ENCODE measurements at places on chromosomes 13 and 19.

- peak; percentile 57 for DNase-seq
Measured at GRCh38 chr13:74134221-74134776, at the start of gene KLF12. Gene KLF12 (minus strand): TSS chr13:74134404.

GRCh38 chr13:113776231-113777125 is 17.5 kb downstream of the TMEM255B start:
- no peak for DNase-seq

GRCh38 chr19:15010501-15011300 is 31.0 kb upstream of the SLC1A6 start:
- no peak for DNase-seq

DNA sequence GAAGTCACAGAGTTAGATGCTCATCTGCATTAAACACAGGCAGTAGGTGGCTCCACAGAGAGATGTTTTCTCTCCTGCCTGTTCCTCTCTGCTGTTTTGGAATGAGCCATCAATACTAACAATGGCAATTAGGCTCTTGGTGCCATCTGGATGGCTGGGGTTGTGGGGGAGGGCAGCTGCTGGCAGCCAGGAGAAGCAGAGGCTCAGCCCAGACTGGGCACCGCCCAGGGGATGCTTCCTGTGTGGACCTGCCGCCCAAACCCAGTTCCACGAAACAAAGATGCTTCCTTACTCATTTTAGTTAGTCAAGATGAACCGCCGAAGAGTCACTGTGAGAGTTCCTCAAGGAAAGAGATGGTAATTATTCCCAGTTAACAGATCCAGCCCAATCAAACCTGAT is 50.8 kb upstream of the PCDH8 start:
- DNase-seq = no peak

GRCh38 chr13:84574851-84575250 is 692.6 kb upstream of the SLITRK1 start:
- no peak for DNase-seq

- peak; percentile 78 for DNase-seq
Measured at GRCh38 chr19:5967994-5968430, 9.9 kb downstream of the RANBP3 start.

DNA sequence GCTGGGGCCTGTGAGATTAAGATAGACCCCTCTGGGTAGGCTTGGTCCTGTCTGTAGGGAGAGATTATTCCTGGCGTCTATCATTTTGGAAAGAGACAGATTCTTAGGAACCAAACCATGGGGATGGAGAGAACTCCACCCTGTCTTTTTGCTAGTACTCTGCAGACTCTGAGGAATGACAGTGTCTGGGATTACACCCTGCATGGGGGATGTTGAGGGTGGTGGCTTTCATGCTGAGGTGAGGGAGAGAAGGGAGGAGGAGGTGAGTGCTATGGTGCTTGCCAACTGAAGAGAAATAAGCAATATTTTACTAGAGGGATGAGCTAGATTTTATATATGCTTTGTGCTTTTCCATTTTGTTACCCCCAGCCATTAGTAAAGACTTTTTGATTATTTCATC is 74.5 kb upstream of the PCDH8 start:
- DNase-seq = no peak

DNA sequence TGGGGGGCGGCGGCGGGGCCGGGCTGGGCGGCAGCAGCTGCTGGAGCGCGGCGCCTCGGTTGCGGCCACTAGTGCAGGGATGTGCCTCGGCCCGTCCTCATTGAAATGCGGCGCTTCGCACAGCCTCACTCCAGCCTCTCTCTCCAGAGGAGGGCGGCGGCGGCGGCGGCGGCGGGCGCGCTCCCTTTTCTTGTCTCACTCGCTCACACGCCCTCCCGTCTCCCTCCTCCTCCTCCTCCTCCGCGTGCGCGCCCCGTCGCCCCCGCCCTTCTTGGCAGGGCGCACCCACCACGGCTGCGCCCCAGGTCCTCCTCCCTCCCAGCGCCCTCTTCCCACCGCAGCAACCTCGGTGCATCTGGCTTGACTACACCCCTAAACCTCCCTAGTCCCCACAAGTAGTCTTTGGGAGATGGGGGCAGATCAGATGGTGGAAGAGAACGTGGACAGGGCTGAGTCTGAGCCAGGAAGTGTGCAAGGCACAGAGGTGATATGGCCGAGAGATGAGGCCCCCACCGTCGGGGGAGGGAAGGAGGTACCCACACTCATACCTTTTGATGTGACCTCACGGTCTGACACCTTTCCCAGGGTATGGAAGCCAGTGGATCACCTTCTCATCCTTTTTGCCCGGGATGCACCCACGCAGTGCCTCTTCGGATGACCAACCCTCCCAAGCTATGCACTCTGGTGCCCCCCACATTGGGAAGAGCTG is at the start of gene DCLK1:
TSS of gene DCLK1 (minus strand) at position 161 of the 709 bp plus-strand sequence.
- no peak for DNase-seq

- DNase-seq = no peak
Measured at GRCh38 chr19:50176775-50177174, 13.7 kb upstream of the IZUMO2 start.

GRCh38 chr13:33868343-33868994 is 50.5 kb downstream of the RFC3 start:
- DNase-seq = no peak

- DNase-seq = no peak
Measured at GRCh38 chr19:5824751-5825150, 14.8 kb downstream of the FUT6 start.

- DNase-seq = peak; percentile 3
Measured at GRCh38 chr13:95924389-95924994, 128.7 kb downstream of the UGGT2 start.

DNA sequence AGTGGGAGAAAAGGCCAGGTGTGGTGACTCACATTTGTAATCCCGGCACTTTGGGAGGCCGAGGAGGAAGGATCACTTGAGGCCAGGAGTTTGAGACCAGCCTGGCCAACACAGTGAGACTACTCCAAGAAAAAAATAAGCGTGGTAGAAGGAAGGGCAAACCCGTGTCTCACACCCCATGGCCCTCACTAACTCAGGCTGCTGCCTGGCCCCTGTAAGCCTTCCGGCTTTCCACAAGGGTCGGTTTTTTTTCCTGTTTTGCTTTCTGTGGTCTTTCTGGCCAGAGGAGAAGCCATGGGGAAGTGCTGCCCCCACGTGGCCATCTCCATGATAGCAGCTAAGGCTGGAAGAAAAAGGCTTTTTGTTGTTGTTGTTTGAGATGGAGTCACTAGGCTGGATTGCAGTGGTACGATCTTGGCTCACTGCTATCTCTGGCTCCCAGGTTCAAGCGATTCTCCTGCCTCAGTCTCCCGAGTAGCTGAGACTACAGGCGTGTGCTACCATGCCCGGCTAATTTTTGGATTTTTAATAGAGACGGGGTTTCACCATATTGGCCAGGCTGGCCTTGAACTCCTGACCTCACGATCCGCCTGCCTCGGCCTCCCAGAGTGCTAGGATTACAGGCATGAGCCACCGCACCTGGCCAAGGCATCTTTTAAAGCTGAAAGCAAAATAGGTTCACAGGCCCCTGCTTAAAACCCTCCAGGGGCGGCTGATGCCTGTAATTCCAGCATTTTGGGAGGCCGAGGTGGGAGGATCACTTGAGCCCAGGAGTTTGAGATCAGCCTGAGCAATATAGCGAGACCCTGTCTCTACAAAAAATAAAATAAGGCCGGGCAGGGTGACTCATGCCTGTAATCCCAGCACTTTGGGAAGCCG is 7.5 kb upstream of the ARHGEF18 start:
- peak; percentile 61 for DNase-seq

DNA sequence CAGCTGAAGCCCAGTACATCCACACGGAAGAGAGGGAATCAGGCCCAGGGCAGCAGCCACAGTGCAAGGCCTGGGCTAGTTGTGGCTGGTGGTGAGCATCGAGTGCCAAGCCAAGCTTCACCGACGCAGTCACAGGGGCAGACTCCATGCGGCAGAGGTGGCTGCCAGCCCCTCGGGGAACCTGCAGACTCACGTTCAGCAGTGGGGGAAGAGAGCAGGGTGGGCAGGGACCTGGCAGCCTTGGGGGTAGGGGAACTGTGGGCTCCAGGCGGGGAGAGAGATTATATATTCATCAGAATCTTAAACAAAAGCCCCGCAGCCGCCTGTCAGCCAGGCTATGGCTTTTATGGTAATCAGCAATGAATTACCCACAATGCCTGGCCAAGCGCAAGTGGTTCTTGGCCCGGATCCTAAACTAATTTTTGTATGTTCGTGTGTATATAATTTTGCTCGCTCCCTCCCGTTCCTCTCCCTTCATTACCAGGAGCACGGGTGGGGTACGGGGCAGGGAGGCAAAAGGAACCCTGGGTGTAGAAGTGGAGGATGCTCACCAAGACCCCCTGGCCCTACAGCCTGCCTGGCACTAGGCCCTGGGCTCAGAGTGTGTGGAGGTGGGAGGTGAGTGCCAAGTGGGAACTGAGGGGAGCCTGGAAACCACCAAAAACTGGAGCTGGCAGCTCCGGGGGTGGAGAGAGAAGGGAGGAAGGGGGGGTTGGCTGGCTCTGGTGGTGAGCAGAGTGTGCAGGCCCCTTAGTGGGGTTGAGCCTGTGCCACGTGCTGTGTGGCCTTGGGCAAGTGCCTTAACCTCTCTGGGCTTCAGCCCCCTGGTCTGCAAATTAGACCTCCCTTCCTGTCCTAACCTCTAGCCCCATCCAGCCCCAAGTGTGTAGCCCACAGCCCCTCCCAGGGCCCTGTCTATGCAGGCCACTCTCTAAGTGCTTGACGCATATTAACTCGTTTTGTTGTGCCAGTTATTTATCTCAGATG is 31.9 kb downstream of the PTPRS start:
- DNase-seq = no peak

- no peak for DNase-seq
Measured at GRCh38 chr13:46660416-46660815, 107.4 kb downstream of the LRCH1 start.

- DNase-seq = peak; percentile 33
Measured at GRCh38 chr19:13215572-13216380, 65.6 kb downstream of the IER2 start.

- DNase-seq = no peak
Measured at GRCh38 chr13:60111691-60112090, 52.0 kb downstream of the DIAPH3 start.

DNA sequence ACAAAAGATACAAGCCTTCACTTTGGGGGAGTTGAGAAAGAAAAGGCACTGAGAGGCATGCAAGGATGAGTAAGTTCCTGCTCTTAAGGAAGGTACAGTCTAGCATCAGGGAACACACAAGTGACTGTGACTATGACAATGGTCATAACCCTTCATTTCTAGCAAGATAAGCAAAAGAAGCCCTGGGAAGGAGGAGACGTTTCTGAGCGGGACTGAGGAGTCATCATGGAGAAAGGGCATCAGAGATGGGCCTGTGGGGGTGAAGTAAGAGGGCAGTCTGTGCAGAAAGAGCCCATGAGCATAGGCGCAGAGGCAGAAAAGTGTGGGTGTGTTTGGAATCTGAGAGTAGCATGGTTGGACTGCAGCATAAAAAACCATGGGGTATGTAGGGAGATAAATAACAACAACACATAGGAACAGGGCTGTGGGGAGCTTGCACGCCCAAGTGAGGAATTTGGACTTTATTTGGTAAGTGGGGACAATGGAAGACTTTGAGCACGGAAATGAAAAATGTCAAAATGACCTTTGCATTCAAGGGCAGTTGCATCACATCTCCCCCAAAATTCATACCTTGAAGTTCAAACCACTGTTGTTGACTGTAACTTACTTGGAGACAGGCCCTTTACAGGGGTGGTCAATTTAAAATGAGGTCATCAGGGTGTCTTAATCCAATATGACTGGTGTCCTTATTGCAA is 86.7 kb downstream of the MBNL2 start:
- peak; percentile 57 for DNase-seq

- no peak for DNase-seq
Measured at GRCh38 chr13:77036279-77036678, 9.3 kb upstream of the FBXL3 start.

- DNase-seq = no peak
Measured at GRCh38 chr13:75479102-75479740, 2.7 kb downstream of the TBC1D4 start.

GRCh38 chr19:5615756-5616327 is 6.7 kb downstream of the SAFB2 start:
- no peak for DNase-seq

DNA sequence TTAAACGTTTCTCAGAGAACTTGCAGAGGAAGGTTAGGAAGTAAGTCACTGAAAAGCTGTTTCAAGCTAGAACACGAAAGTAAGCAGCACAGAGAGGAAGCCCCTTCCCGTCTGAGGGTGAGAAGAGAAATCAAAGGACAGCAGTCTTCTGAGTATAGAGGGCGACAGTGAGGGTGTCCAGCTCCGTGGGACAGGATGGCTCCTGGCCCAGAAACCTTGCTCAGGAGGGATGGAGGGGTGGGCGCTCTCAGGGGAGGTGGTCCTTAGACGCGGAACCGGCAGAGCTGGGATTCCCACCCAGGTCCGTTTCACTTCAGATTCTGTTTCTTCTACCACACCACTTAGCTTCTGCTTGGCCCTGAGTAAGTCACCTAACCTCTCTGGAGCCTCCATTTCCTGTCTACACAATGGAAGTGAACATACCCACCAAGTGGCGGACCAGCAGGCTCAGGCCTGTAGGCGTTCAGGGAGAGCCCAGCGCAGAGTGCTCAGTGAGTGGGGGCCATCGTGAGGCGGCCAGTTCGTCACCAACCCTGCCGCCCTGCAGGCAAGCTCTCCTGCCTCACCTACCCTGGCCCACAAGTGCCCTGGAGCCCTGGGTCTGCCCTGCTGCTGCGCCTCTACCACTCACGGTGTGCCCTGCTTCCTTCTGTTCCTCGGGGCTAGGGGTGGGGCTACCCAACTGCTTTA is 5.5 kb upstream of the RSPH6A start:
- peak; percentile 37 for DNase-seq

GRCh38 chr19:14545716-14546082 is 16.3 kb downstream of the TECR start:
- no peak for DNase-seq

DNA sequence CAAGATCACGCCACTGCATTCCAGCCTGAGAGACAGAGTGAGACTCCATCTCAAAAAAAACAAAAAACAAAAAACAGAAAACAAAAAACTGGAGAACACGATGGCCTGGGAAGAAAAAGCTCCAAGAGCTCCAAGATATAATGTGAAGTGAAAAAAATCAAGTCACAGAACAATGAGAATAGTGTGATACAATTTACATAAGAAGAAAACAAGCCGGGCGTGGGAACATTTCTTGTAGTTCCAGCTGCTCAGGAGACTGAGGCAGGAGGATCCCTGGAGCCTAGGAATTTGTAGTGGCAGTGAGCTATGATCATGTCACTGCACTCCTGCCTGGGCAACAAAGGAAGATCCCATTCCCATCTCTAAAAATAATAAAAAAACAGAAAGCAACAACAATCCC is 8.5 kb upstream of the LMTK3 start:
- no peak for DNase-seq

- DNase-seq = no peak
Measured at GRCh38 chr19:33187183-33187540, 7.0 kb upstream of the LRP3 start.

GRCh38 chr13:86445206-86445605 is 646.0 kb upstream of the SLITRK6 start:
- DNase-seq = no peak

GRCh38 chr19:42091742-42092141 is 15.8 kb downstream of the ZNF574 start:
- DNase-seq = peak; percentile 81
